ENCODE measurements at places on chromosomes 13 and 19. TPM values are rescaled to one million over a fixed set of nuclear protein-coding genes. Genes with fewer than 3 reads are reported as not detected.

Gene CLEC17A
- not detected for total RNA-seq

Gene GIPC1
- total RNA-seq = 84.7 TPM

Gene RYR1
- 5.6 TPM for total RNA-seq

Gene CACNG7
- total RNA-seq = 11.6 TPM

Gene KMT5C
- total RNA-seq = 7.5 TPM

Gene CDC34
- 93.1 TPM for total RNA-seq

Gene ITGBL1
- 1.7 TPM for total RNA-seq

Gene PCSK4
- total RNA-seq = 0.91 TPM

Gene FCAR
- total RNA-seq = not detected

Gene SLC10A2
- total RNA-seq = not detected

Gene ADAT3
- total RNA-seq = 7.2 TPM

Gene KRTDAP
- not detected for total RNA-seq

Gene CEACAM4
- total RNA-seq = not detected

Gene ONECUT3
- total RNA-seq = not detected

Gene SPACA6
- total RNA-seq = 14.4 TPM

Gene SLC17A7
- 0.49 TPM for total RNA-seq

Gene ZMYM2
- total RNA-seq = 23.8 TPM

Gene ZNF584
- total RNA-seq = 18.8 TPM

Gene NCAN
- 0.03 TPM for total RNA-seq

Gene GSX1
- not detected for total RNA-seq

Gene FUT2
- total RNA-seq = not detected

Gene MED4
- total RNA-seq = 36.3 TPM

Gene ZNF296
- 9.2 TPM for total RNA-seq

Gene KIR2DL3
- total RNA-seq = not detected

Gene LGI4
- total RNA-seq = 0.27 TPM

Gene N4BP2L1
- total RNA-seq = 0.68 TPM

Gene LILRA5
- total RNA-seq = not detected

Gene IL4I1
- 1.2 TPM for total RNA-seq

Gene CD79A
- 1.1 TPM for total RNA-seq

Gene ATP8B3
- 2.5 TPM for total RNA-seq

Gene ZNF382
- total RNA-seq = 0.08 TPM

Gene WDR87
- not detected for total RNA-seq

Gene SCEL
- 0.61 TPM for total RNA-seq

Gene SHISA2
- total RNA-seq = not detected

Gene ZNF136
- 2.0 TPM for total RNA-seq

Gene CDC42EP5
- not detected for total RNA-seq

Gene COX7A1
- total RNA-seq = not detected

Gene INSL3
- 0.47 TPM for total RNA-seq

Gene TRPC4
- 0.08 TPM for total RNA-seq

Gene NECTIN2
- total RNA-seq = 83.1 TPM

Gene FFAR2
- not detected for total RNA-seq

Gene SHANK1
- 0.16 TPM for total RNA-seq

Gene SYT5
- total RNA-seq = 4.7 TPM

Gene ZNF175
- 3.7 TPM for total RNA-seq

Gene TBXA2R
- total RNA-seq = 1.1 TPM

Gene PSG1
- 0.21 TPM for total RNA-seq

Gene ALOX5AP
- 2.4 TPM for total RNA-seq

Gene PNMA8B
- total RNA-seq = not detected

Gene TEAD2
- 14.1 TPM for total RNA-seq

Gene ACP7
- 0.23 TPM for total RNA-seq

Gene OVOL3
- total RNA-seq = 0.37 TPM

Gene CYP2F1
- not detected for total RNA-seq

Gene CFAP97D2
- not detected for total RNA-seq

Gene CRLF1
- 1.5 TPM for total RNA-seq

Gene STARD13
- total RNA-seq = 3.7 TPM

Gene AMER2
- not detected for total RNA-seq

Gene ADGRE3
- total RNA-seq = not detected

Gene ZNF865
- total RNA-seq = 7.2 TPM
